ENCODE measurements at places on chromosomes 12 and 14.

DNA sequence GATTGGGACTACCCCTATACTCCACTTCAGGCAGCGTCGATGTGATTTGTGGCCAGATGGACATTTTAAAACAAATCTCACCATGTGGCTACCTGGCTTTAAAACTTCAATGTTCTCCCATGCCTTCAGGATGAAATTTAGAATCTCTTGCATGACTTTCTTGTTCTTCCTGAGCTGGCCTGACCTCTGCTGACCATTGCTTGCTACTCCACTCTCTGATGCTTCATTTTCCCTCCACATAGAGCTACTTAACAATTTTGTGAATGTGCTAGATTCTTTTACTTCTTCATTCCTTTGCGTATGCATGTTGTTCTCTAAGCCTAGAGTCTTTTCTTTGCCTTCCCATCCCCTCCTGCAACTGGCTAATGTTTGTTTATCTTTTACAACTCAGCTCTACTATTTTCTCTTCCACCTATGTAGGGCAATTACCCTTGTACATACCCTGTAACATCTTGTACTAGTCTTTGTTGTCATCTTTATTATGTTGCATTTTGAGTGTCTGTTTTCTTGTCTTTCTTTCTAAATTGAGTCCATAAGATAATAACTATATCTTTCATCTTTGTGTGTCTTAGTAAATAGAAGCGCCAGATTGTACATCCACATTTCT is 41.2 kb downstream of the YLPM1 start:
- DNase-seq = peak; percentile 49

GRCh38 chr12:50149311-50149710 is 17.9 kb downstream of the CERS5 start:
- DNase-seq = no peak

GRCh38 chr12:123365025-123365917 is 624 bp upstream of the SBNO1 start:
- peak; percentile 97 for DNase-seq

DNA sequence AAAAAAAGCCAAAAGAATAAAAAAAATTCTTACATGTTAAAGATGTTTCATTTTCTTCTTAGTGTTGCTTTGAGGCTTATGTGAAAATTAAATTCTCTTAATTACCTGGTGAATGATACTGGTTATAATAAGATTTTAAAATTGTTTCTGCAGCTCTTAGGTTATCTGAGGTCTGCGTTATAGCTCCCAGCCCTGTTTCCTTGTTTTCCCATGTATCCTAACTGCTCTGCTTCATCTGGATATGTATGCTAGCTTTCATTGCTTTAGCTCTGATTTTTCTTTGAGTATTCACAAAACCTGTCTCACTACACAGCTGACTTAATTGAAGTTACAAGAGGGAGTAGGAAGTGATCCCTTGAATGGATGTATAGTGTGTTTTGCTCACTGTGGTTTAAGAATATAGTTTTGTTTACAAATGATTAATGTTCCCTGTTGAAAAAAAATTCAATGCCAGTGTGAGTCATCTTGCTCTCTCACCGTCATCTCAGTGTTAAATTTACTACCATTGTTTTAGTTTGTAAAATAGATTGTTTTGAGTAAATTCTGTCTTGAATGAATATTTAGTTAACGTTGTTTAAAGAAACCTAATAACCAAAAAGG is 26.8 kb downstream of the CPSF6 start:
- DNase-seq = no peak

- no peak for DNase-seq
Measured at GRCh38 chr12:100567945-100568344, 5.5 kb upstream of the GAS2L3 start.

DNA sequence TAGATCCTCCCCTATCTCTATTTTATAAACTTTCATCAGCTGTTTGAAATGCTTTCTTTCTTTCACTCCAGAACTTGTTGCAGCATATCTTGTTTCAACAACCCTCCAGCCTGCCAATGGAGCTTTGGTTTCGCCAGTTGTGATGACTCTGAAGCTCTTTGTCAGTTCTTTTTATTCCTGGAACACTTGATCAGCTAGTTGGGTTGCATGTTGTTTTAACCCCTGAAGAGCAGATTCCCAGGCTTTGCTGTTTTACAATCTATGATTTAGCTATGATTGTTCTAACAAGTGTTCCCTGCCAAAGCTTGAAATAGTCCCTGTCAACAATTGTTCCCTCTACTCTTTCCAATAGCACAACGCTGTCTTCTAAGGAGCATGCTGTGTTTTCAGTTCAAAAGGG is 50.6 kb upstream of the FUT8 start:
- DNase-seq = peak; percentile 73

DNA sequence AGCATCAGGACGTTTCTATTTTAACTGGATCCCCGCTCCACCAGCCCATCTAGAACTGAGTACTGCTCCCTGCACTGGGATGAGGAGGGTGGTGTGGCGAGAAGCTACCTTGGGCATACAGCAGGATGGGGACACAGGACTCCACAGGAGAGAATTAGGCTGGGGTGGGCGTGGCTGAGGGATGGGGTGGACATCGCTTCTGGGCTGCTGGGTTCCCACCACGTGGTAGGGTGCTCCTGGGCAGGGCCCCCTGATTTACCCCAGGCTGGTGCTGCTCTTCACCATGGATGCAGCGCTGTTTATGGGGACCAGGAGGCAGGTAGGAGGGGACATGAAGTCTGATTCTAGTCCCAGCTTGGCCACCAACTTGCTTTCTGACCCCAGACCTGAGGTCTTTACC is 41.9 kb downstream of the VDR start:
- no peak for DNase-seq

- no peak for DNase-seq
Measured at GRCh38 chr12:111447571-111448265, 42.0 kb downstream of the SH2B3 start.

DNA sequence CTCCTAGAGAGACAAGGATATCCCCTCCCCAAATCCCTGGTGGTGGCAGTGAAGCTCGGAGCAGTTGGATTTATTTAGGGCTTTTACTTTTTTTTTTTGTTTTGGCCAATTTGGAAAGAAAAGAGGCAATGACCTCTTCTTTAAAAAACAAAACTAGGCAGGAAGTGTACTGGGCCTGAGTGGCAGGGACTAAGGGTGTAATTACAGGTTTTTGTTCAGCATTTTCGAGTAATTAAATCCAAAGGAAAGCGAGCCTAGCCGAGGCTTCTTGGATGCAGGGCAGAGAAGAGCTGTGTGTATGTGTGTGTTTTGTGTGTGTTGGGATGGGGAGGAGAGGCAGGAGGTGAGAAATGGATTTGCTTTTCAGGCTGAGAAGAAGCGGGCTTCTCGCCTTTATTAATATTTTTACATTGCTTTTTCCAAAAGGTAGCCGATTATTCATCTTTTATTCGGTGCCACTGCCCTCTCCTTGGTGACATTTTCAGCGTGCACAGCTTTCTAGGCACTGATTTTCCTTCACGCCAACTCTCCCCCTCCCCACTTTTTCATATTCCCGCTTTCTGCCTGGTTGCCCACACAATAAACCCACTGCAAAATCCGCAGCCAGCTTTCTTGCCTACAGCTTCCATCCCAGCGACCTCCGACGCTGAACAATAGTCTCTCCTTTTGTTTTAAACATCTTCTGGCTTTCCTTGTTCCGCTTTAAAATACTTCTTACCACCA is 8.9 kb upstream of the IRF2BPL start:
- DNase-seq = no peak

GRCh38 chr12:15151161-15152091 is 69.8 kb downstream of the RERG start:
- DNase-seq = peak; percentile 26

- DNase-seq = no peak
Measured at GRCh38 chr12:60148831-60149230, 553.0 kb downstream of the SLC16A7 start.

- peak; percentile 79 for DNase-seq
Measured at GRCh38 chr12:103799857-103800771, 40.9 kb downstream of the NT5DC3 start.

DNA sequence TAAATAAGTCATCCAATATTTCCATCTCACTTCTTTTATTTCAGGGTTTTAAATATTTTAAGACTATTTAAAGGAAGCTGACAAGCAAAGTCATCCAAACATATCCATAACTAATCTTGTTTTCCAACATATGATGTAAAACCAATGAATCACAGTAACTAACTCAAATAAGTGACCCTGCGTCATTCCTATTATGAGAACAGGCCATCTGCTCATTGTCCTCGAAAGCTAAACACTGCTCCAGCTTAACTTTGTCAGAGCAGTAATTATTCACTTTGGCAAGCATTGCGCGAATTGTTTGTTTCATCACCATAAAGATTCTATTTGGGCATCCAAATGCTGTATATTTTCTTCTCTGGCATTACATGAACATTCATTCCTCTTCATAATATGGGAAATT is 99.1 kb downstream of the CAPZA3 start:
- DNase-seq = peak; percentile 60

GRCh38 chr14:68753690-68754089 is 39.2 kb downstream of the ZFP36L1 start:
- no peak for DNase-seq

DNA sequence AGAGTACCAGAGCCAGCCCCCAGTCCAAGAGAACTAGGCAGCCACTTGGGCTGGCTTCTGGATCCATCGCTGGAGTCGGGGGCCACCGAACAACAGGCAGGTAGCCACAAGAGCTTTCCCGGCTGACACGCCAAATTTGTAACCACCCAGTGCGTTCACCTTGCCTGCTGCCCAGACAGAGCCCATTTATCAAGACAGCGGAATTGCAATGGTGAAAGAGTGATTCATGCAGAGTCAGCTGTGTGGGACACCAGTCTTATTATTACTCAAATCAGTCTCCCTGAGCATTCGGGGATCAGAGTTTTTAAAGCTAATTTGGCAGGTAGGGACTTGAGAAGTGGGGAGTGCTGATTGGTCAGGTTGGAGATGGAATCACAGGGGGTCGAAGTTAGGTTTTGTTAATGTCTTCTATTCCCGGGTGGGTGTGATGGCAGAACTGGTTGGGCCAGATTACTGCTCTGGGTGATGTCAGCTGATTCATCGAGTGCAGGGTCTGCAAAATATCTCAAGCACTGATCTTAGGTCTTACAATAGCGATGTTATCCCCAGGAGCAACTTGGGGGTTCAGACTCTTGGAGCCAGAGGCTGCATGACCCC is 64.3 kb downstream of the PDE6H start:
- no peak for DNase-seq

GRCh38 chr14:95471016-95471415 is 45.4 kb downstream of the SYNE3 start:
- no peak for DNase-seq

- no peak for DNase-seq
Measured at GRCh38 chr12:98592825-98593322, 612 bp upstream of the SLC25A3 start.

GRCh38 chr14:53810221-53810620 is 146.4 kb downstream of the BMP4 start:
- no peak for DNase-seq

DNA sequence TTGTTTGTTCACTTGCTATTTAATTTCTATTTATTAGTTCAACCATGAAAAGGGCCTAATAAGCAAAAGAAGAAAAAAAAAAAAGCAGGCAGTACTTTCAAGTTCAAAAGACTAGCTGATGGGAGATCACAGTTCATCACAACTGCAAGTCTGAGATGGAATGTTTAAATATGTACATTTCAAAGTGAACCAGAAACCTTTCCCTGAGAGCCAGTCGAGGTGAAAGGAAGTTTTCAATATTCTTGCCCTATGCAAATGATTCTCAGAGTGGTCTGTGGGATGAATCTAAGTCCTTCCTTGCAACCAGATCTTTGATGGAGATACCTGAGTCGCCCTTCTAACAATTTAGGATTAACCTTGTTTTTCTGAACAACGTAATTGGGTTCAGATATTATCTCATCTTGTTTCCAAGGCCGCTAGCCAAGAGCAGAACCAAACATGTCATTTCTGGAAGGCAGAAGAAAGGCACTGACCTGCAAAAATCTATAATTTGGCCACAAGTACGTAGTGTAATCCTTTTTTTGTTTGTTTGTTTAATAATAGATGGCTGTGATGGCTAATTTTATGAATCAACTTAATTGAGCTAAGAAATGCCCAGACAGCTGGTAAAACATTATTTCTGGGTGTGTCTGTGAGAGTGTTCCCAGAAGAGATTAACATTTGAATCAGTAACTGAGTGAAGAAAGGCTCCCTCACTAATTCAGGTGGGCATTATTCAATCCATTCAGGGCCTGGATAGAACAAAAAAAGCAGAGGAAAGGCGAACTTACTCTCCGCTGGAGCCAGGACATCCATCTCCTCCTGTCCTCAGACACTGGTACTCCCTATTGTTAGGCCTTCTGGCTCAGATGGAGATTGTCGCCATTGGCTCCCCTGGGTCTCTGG is 171.1 kb upstream of the TMPO start:
- DNase-seq = no peak

- no peak for DNase-seq
Measured at GRCh38 chr12:130334937-130335336, 2.8 kb upstream of the PIWIL1 start.
